ENCODE measurements at places on chromosomes 6 and 20. TPM values are rescaled to one million over a fixed set of nuclear protein-coding genes. Genes with fewer than 3 reads are reported as not detected.

The LPA gene
- not detected for total RNA-seq

The PHF3 gene
- 37.0 TPM for total RNA-seq

The DNAH8 gene
- total RNA-seq, result not detected

The CRYBG1 gene
- total RNA-seq, result 13.0 TPM

The SIGLEC1 gene
- total RNA-seq, result not detected

The UFL1 gene
- total RNA-seq, result 19.4 TPM

The POLH gene
- 16.8 TPM for total RNA-seq

The YWHAB gene
- total RNA-seq, result 91.6 TPM

The SIRPB1 gene
- total RNA-seq, result 1.7 TPM

The TP53TG5 gene
- not detected for total RNA-seq

The TRIM15 gene
- total RNA-seq, result not detected

The AGER gene
- 0.50 TPM for total RNA-seq

The RIN2 gene
- 38.9 TPM for total RNA-seq

The VSX1 gene
- not detected for total RNA-seq

The RAD21L1 gene
- not detected for total RNA-seq

The CCN6 gene
- total RNA-seq, result not detected

The LSM2 gene
- total RNA-seq, result 38.2 TPM

The ISM1 gene
- total RNA-seq, result not detected

The CALHM6 gene
- total RNA-seq, result 2.8 TPM

The ABHD16A gene
- total RNA-seq, result 19.1 TPM

The ANKRD6 gene
- total RNA-seq, result 2.2 TPM

The HLA-DQB1 gene
- not detected for total RNA-seq

The UNC5CL gene
- not detected for total RNA-seq

The CDH4 gene
- total RNA-seq, result not detected

The IER3 gene
- total RNA-seq, result 18.7 TPM

The PLCB1 gene
- 9.7 TPM for total RNA-seq

The PBOV1 gene
- not detected for total RNA-seq

The CD24 gene
- total RNA-seq, result 0.12 TPM

The LYRM2 gene
- total RNA-seq, result 22.7 TPM

The SLC17A3 gene
- not detected for total RNA-seq

The EDN1 gene
- total RNA-seq, result 2.6 TPM

All from cardiac ventricle fibroblast (primary cell).